Left kidney (tissue), 8 donors: ENCODE measurements at places on chromosomes 2 and 18. TPM values are rescaled to one million over a fixed set of nuclear protein-coding genes. Genes with fewer than 3 reads are reported as not detected.

DNA sequence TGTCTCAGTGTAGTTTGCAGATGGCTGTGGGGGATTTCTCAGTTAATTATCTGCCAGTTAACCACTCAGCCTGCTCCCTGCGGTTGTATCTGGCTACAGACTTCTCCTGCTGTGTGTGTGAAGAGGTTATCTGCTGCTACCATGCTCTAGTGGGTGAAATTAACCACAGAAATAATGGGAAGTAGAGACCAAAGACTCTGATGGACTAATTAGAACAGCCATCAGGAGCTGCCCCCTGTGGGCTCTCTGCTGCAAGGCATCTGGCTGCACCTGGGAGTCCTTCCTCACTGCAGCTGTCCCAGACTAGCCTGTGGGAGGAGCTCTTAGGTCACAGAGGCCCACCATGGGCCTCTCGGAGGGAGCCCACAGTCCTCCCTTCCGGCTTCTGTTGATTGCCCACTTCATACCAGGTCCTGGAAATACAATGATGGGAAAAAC is 66.6 kb downstream of the CTIF start:
- no peak for DNase-seq

DNA sequence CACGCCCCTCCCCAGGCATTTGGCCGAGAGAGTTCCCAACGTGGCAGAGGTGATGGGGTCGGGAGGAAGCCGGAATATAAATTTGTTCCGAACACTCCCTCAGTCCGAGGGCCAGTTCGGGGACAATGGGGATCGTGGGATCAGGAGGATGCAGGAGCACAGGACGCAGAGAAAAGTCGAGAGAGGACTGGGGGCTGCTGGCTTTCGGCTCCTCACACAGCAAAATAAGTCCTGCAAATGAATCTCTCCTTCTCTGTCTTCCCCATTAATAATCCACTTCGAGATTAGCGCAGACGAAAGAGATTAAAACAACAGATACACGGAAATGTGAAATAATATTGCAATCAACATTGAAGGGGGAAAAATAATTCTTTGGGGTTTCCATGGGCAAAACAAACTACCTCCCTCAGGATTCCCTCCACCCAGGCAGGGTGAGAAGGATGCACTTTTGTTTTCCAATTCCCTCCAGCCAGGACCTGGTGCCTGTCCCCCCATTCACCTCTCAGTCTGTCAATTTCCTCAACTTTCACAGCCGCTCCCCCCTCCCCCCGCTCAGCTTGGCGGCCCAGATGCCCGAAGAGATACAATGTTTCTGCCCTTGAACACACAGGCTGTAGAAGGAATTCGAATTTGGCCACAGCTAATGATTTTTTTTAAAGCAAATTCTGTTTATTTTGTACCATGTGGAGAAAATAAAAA is 3.1 kb upstream of the ZEB2 start:
- no peak for DNase-seq

DNA sequence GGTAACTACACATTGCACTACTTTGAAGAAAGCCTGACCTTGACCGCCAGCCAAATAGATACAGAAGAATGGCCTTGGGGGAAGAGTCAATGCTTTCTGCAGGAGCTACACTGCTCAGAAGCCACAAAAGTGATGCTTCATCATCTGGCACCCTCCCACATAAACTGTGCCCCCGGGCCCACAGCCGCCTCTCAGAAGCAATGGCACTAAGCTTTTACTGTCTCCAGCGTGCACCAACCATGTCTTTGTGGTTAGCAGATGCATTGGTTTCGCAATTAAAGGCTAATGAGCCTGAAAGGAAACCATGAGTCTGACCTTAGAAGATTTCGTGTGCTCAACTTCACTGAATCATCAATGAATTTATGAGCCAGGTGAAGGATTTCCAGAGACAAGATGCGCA is 209.4 kb upstream of the TRIB2 start:
- peak; percentile 21 for DNase-seq

DNA sequence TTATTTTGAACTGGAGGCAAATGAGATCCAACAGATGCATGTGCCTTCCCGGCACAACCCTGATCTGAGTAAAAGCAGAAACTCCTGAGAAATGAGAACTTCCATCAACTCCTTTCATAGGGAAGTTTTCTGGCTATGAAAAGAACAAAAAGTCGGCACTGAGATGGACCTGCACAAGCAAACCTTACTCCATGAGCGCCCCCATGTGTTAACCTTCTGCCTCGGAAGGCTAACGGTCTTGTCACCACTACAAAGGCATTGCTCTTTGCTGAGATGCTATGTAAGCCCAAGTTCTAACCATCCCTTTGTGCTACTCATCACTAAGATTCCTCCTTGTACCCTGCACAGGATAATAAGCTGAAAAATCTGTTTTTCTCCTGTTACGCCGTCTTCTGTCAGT is 57.3 kb upstream of the SULT1C3 start:
- no peak for DNase-seq

DNA sequence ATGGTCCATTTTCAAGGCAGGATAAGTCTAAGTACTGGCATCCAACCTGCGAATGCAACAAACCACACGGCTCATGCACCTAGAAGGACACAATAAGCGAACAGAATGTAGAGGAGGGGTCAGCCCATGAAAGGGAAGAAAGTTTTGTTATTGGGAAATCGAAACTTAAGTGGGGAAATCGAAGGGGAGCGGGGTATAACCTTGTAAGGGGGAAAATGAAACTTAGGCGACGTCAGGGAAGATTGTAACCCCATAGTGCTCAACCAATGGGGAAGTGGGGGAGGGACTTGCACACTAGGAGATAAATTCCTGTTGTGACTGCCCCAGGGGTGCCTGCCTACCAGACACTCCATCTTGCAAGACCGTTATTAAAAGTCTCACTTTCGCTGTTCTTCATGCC is 15.6 kb upstream of the OTOF start:
- no peak for DNase-seq

DNA sequence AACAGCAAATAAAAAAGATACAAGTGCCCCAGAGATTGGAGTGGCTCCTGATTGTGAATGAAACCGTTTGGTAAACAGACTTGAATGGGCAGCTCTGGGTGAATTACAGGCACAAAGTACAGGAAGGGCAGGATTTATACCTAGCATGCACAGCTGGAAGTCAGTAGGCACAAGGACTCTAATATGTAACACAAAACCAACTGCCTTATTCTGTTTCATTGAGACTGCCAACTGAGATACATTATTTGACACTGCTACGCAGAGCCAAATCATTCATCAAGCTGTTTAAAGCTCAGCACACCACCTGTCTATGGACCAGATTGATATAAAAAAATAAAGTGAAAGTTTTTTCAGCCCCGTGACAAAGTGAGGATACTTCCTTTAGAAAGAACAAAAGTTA is 541.2 kb downstream of the NUP35 start:
- no peak for DNase-seq

GRCh38 chr18:5625076-5625475 is 81.3 kb upstream of the EPB41L3 start:
- no peak for DNase-seq

- peak; percentile 42 for DNase-seq
These were observed 9.6 kb upstream of the LRP1B start for GRCh38 chr2:142140434-142140845.

GRCh38 chr2:190202018-190202417 is 117.6 kb downstream of the HIBCH start:
- no peak for DNase-seq

DNA sequence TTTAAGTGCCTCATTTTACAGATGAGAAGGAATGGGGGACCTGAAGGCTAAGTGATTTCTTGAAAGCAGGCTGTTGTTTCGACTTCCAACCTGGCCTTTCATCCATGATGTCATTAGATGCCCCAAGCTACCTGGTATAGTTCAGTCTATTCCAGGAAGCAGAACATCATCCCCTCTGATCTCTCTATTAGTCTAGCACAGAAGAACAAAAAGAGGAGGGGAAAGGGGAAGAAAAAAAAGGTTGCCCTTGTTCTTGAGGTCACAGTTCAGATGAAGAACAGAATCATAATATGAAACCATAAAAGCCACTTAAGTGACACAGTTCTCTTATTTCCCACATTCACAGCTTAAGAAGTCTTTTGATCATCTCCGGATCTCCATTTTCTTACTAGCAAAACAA is 386.2 kb upstream of the HNRNPA3 start:
- DNase-seq = no peak

GRCh38 chr2:17539611-17540092 is 844 bp upstream of the VSNL1 start:
- peak; percentile 32 for DNase-seq

DNA sequence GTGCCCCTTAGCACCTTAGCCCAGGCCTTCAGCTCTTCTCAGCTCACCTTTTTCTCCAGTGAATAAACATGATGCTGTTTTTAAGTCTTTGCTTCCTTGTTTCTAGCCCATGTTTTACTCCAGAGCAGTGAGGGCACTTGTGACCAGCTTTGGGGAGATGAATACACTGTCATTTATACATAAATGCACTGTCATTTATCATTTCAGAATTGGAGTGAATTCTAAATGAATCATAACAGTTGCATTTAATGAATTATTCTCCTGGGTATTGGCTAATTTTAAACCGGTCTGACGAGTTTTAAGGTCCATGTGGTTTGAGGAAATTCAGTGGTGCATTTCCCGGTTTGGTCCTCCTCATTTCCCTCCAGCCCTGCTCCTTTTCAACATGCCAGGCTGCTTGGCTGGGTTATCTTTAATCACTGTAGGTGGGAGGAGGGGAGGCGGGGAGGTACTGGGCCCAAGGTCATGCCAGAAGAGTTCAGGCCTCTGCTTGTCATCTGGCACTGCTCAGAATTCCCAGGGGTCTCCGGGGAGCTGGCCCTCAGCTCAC is 23.9 kb downstream of the PRKCE start:
- no peak for DNase-seq

DNA sequence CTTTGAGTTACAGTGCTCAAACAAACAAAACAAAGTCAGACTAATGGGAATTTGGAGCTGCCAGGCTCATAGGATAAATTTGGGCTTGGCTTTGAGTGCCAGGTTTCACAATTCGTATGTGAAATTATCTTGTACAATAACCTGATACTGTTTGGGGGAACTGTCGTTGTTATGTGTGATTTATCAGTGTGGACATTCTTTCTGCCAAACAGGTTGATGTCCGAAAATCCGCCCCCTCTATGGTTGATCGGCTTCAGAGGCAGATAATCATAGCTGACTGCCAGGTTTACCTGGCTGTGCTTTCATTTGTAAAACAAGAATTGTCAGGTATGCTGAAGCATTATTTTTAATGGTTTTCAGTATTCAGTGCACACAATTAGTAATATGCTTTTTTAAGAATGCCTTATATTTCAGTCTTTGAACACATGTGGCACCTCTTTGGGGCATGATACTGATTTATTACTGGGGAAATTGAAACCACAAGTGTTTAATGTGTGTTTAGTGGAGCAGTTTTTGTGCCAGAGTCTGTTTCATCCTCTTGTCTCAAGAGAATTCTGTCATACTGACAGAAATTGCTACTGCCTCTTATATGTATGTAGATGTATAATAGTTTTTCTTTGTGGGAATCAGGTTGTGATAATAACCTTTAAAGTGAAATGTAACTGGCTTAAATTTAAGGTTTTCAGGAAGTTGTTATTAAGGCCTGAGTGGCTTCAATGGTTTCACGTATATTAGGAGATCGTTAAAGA is 54.6 kb downstream of the TTC39C start:
- no peak for DNase-seq

GRCh38 chr18:9696112-9696511 is 12.0 kb upstream of the RAB31 start:
- no peak for DNase-seq

- no peak for DNase-seq
These were observed 4.9 kb downstream of the CEBPZOS start for GRCh38 chr2:37201208-37201607.

DNA sequence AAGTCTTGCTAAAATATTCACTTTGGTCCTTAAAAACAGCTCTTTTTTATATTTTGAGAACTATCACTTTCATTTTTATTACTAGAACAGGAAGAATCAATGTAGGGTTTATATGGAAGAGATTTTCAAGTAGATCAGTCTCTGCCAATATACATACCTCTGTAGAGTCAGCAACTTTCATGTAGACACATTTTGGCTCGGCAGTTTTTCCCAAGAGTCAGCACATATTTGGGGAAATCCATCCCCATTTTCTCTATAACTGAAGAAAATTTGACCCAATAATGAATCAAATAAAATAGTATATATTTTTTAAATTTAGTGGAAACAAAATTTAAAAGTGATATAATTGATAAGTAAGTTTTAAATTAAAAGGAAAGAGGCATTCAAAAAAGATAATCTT is 329.8 kb upstream of the TFPI start:
- no peak for DNase-seq

DNA sequence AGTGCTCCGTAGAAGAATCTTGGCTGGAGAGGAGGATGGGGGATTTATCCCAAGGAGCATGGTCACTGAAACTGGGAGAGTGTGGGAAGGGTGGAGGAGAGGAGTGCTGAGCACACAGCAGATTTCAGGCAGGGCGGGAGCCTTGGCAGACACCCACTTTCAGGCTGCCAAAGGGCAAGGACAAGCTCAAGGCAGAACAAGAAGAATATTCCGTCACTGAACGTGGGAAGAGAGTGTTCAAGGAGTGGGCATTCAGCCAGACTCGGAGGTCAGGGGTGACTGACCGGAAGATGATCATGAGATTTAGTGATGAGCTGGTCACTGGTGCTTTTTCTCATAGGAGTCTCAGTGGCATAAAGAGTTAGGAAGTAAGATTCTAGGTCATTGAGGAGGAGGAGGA is 136.2 kb upstream of the RASGRP3 start:
- no peak for DNase-seq

DNA sequence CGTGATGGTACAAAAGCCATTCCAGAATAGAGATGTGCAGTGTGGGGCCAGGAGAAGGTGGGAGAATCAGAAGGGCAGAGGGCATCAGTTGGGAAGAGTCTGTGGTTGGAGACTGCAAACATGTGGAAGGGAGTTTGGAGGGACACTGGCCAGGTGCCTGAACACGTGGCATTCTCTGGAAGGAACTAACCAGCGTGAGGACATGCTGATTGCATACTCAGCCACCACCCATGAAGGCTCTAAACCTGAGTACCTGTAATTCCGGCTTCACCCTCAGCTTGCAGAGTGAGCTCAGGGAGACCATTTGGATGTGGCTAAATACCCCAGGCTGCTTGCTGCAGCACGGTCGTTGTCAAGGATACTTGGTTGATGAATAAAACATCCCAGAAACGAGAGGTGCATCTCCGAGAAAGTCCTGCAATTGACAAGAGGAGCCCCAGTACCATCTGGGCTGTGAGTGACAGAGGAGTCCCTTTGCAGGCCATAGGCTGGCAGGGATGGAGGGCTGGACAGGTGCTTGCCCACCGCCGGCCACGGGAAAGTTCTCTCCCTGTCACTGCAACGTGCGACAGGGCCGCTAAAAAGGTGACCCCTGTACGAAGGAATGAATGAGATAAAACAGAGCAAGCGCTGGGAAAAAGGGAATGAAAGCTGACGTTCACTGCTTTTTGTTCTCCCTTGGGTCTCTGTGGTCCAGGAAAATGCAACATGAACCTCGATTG is 5.0 kb downstream of the ACKR3 start:
- DNase-seq = no peak

GRCh38 chr2:163794635-163795034 is 58.8 kb upstream of the FIGN start:
- DNase-seq = no peak

Gene HMSD
- 3.6 TPM for polyA plus RNA-seq

Gene NCKAP5
- 10.1 TPM for polyA plus RNA-seq

Gene SRBD1
- 27.3 TPM for polyA plus RNA-seq

Gene GPR39
- 3.3 TPM for polyA plus RNA-seq

Gene CNGA3
- polyA plus RNA-seq = not detected

Gene RETREG2
- polyA plus RNA-seq = 105 TPM

Gene ZNF804A
- polyA plus RNA-seq = 2.1 TPM

Gene TMEM247
- not detected for polyA plus RNA-seq

Gene AAMP
- 117 TPM for polyA plus RNA-seq
